ENCODE measurements at places on chromosomes 2 and 18. TPM values are rescaled to one million over a fixed set of nuclear protein-coding genes. Genes with fewer than 3 reads are reported as not detected.
A peak's percentile ranks its signal among the peaks of the same experiment; 100 is the strongest.

DNA sequence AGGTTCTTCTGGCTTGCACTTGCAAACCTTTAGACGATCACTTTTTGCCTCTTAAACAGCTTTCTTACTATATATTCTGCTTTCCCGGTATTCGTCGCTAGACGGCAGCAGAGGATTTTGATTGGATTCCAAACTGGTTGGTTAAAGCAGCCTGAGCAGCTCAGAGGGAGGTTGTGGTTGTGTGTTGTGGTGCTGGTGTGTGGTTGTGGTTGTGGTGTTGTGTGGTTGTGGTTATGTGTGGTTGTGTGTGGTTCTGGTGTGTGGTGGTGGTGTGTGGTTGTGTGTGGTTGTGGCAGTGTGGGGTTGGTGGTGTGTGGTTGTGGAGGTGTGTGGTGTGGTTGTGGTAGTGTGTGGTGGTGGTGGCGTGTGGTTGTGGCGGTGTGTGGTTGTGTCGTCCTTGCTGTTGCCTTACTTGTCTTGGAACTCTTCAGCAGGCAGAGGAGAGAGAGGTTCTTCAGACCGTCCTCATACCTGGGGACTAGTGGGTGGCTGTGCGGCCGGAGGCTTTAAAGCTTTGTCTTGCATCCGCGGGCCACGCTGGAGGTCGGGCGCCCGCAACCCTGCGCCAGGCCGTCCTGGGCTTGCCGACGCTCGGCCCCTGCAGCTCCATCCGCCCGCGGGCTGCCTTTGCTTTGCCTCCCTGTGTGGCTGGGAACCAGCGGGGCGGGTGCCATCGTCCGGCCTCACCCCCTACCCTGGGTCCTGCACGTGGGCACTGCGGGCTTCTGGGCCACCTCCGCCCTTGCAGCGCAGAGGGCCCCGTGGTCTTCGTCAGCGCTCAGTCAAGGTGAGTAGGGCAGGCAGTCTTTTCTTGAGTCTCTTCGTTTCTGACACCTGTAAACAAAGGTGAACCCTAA is 190.8 kb downstream of the ARHGAP28 start:
- H3K4me3 ChIP-seq: no peak overlapping the region
- DNase-seq: peak; percentile 89
- H3K27ac ChIP-seq: no peak overlapping the region
- no peaks in the 10 kb centered on the region for H3K36me3 ChIP-seq
- H3K4me1 ChIP-seq: no peaks in the 10 kb centered on the region

DNA sequence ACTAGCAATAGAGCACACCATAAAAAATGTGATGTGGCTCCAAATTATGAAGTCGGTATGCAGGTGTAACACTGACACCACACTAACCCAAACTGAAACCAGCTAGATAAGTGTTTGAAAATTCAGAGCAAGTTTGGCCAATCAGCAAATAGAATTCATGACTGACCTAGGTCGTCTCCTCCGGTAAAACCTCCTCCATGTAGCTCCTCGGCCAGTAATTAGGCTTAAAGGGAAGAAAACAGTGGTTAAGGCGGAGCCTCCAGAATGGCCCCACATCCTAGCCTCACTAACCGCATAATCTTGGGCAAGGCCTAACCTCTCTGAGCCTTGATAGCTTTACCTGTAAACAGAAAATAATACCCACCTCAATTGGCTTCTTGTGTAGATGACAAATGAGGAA is 30.1 kb downstream of the C1D start:
- DNase-seq: no peak
- H3K27ac ChIP-seq: no peak overlapping the region
- H3K27me3 ChIP-seq: no peaks in the 10 kb centered on the region
- H3K4me1 ChIP-seq: peaks cover 13% of the 10 kb centered on the region

GRCh38 chr2:101823347-101823791 is 125.9 kb downstream of the MAP4K4 start:
- H3K4me1 ChIP-seq: peaks cover 71% of the 10 kb centered on the region
- H3K4me3 ChIP-seq: no peak overlapping the region
- no peaks in the 10 kb centered on the region for H3K27me3 ChIP-seq
- H3K27ac ChIP-seq: peak overlapping the region; percentile 78

DNA sequence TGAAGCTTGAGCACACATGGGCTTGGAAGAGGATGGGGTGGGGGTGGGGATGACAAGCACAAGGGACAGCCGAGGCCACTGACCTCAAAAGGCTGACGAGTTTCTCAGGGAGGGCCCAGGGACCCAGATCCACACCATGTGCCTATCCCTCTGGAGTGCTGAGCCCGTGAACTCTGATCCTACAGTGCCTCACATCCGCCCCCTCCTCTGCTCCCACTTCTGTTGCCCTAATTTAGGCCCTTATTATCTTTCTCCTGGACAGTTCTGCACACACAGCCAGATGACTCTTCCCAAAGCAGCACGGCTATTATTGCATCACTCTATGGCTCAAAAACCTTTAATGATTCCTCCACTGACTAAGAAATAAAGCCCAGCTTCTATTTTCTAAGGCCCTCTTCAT is 24.8 kb downstream of the CYRIA start:
- no peaks in the 10 kb centered on the region for H3K27me3 ChIP-seq
- no peak overlapping the region for H3K4me3 ChIP-seq
- no peak for DNase-seq
- H3K27ac ChIP-seq: no peak overlapping the region
- H3K4me1 ChIP-seq: no peaks in the 10 kb centered on the region

DNA sequence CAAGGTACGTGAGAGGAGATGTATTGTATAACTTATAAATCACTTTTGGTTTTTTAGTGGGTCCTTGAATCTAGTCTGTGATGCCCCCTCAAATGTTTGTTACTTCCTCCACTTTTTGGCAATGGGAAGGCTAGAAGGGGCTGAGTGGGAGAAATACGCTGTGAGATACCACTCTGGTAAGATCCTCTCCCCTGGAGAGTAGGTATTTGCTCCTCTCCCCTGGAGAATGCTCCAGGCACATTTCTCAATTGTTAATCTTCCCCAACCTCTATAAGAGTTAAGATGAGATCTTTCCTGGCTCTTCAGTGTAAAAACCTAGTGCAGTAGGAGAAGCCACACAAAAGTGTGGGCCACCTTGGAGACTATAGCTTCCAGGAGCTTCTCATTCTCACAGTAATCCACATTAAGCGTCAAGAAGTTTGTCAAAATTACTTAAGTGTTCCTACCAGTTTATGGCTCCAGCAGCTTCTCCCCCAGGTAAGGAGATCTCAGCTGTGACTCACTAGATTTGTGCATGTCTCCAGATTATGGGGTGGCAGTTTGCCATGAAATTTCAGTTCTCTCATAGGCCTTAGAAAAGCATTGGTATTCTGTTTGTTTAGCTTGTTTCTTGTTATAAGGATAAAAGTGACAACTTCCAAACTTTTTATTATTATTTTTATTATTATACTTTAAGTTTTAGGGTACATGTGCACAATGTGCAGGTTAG is 182.6 kb downstream of the FSIP2 start:
- no peaks in the 10 kb centered on the region for H3K27me3 ChIP-seq
- H3K4me1 ChIP-seq: peaks cover 10% of the 10 kb centered on the region
- no peak overlapping the region for H3K4me3 ChIP-seq
- H3K36me3 ChIP-seq: no peaks in the 10 kb centered on the region
- DNase-seq: peak; percentile 60

- H3K27me3 ChIP-seq: no peaks in the 10 kb centered on the region
- H3K36me3 ChIP-seq: no peaks in the 10 kb centered on the region
- no peak overlapping the region for H3K4me3 ChIP-seq
- no peak overlapping the region for H3K27ac ChIP-seq
- no peak for DNase-seq
- no peaks in the 10 kb centered on the region for H3K4me1 ChIP-seq
These were observed 909.0 kb upstream of the LRRTM1 start for GRCh38 chr2:81213598-81213997.

- no peaks in the 10 kb centered on the region for H3K27me3 ChIP-seq
- no peaks in the 10 kb centered on the region for H3K4me1 ChIP-seq
- DNase-seq: no peak
- H3K4me3 ChIP-seq: no peak overlapping the region
- H3K27ac ChIP-seq: no peak overlapping the region
- H3K36me3 ChIP-seq: no peaks in the 10 kb centered on the region
These were observed 90.8 kb downstream of the STRADB start for GRCh38 chr2:201542291-201542690.

DNA sequence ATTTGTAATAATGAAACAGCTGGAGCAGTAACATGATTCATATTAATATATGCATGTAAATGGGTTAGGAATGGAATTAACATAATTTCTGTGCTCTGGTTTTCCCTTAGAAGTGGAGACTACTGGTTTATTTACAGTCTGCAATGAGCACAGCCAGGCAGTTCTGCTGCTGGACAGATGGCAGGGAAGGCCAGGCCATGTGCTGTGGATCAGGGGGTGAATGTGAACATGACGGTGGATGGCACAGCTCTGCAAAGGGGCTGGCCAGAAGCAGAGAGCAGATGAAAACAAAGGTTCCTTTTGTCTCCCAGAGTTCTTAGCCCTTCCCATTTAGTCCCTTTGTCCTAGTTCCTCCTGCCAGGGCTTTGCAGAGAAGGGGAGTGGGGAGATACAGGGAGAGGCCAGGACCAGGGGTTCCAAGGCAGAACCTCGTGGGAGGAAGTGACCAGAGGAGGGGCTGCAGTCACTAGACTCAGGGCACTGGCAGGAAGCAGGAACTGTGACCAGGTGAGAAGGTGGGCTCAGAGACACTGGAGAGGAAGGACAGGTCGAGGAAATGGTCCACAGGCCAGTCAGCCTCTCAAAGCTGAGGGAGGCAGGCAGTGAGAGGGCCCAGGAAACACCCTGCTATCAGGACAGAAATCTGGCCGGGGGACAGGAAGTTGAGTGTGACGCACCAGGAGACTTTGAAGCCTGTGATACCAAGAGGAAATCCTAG is 112.9 kb upstream of the ATP8B1 start:
- H3K4me3 ChIP-seq: no peak overlapping the region
- H3K27ac ChIP-seq: no peak overlapping the region
- H3K36me3 ChIP-seq: no peaks in the 10 kb centered on the region
- no peaks in the 10 kb centered on the region for H3K27me3 ChIP-seq
- H3K4me1 ChIP-seq: no peaks in the 10 kb centered on the region

DNA sequence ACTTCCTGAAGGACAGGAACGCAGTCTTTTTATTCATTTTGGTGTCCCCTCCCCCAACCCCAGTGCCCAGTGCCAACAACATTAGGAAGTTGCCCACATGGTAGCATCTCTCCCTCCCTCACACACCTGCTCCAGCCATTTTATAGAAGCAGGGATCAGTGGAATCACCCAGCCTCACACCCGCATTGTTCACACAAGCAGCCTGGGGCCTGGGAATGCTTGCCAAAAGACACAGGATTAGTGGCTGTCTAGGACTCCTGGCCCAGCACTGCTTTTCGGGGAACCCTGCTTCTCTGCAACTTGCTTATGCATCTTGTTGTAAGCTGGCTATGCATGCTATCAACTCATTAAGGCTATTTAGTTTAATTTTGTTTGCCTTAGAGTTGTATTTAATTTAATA is 17.9 kb downstream of the TMEM37 start:
- peaks cover 85% of the 10 kb centered on the region for H3K27me3 ChIP-seq
- H3K36me3 ChIP-seq: no peaks in the 10 kb centered on the region
- no peaks in the 10 kb centered on the region for H3K4me1 ChIP-seq
- no peak overlapping the region for H3K27ac ChIP-seq

GRCh38 chr2:239668651-239669050 is 267.8 kb upstream of the HDAC4 start:
- no peak overlapping the region for H3K27ac ChIP-seq
- no peaks in the 10 kb centered on the region for H3K4me1 ChIP-seq
- no peak overlapping the region for H3K4me3 ChIP-seq
- peaks cover 51% of the 10 kb centered on the region for H3K27me3 ChIP-seq
- DNase-seq: no peak
- no peaks in the 10 kb centered on the region for H3K36me3 ChIP-seq

- H3K27me3 ChIP-seq: no peaks in the 10 kb centered on the region
- H3K4me3 ChIP-seq: no peak overlapping the region
- no peak overlapping the region for H3K27ac ChIP-seq
- peaks cover 6% of the 10 kb centered on the region for H3K4me1 ChIP-seq
- no peak for DNase-seq
These were observed 210.4 kb upstream of the CXCR4 start for GRCh38 chr2:136328207-136328795.

- H3K27me3 ChIP-seq: peaks cover 24% of the 10 kb centered on the region
- no peak for DNase-seq
- no peaks in the 10 kb centered on the region for H3K4me1 ChIP-seq
- H3K4me3 ChIP-seq: no peak overlapping the region
These were observed 311.2 kb upstream of the PKDCC start for GRCh38 chr2:41736586-41736985.

- no peaks in the 10 kb centered on the region for H3K4me1 ChIP-seq
- peak overlapping the region; percentile 59 for H3K4me3 ChIP-seq
- no peaks in the 10 kb centered on the region for H3K27me3 ChIP-seq
- H3K27ac ChIP-seq: no peak overlapping the region
- DNase-seq: no peak
- H3K36me3 ChIP-seq: no peaks in the 10 kb centered on the region
These were observed 42.0 kb upstream of the EDAR start for GRCh38 chr2:109030870-109031475.

- DNase-seq: no peak
- H3K4me3 ChIP-seq: no peak overlapping the region
- H3K4me1 ChIP-seq: no peaks in the 10 kb centered on the region
- no peak overlapping the region for H3K27ac ChIP-seq
- no peaks in the 10 kb centered on the region for H3K36me3 ChIP-seq
These were observed 445.8 kb upstream of the RAB12 start for GRCh38 chr18:8163286-8163959.

- H3K27me3 ChIP-seq: peaks cover 8% of the 10 kb centered on the region
- H3K4me3 ChIP-seq: no peak overlapping the region
- DNase-seq: no peak
- H3K36me3 ChIP-seq: no peaks in the 10 kb centered on the region
- no peak overlapping the region for H3K27ac ChIP-seq
These were observed 29.3 kb downstream of the PDE11A start for GRCh38 chr2:178043266-178043665.

DNA sequence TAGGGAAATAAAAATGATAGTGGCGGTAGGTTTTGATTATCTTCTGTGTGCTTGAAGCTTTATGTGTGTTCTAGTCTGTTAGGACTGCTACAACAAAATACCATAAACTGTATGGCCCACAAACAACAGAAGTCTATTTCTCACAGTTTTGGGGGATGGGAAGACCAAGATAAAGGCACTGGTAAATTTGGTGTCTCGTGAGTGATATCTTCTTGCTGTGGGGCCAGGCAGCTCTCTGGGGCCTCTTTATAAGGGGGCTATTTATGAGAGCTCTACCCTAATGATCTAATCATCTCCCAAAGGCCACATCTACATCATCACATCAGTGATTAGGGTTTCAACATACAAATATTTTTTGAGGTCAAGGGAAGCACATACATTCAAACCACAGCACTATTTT is 86.8 kb upstream of the SPHKAP start:
- peaks cover 8% of the 10 kb centered on the region for H3K27me3 ChIP-seq
- H3K27ac ChIP-seq: no peak overlapping the region
- H3K4me3 ChIP-seq: no peak overlapping the region
- no peaks in the 10 kb centered on the region for H3K4me1 ChIP-seq
- no peaks in the 10 kb centered on the region for H3K36me3 ChIP-seq

- H3K4me3 ChIP-seq: no peak overlapping the region
- no peak overlapping the region for H3K27ac ChIP-seq
- 0 out of 2 replicates have a peak, but pooled peaks cover 7% of the 10 kb centered on the region for H3K27me3 ChIP-seq
- no peaks in the 10 kb centered on the region for H3K36me3 ChIP-seq
These were observed 591 bp downstream of the C2orf80 start for GRCh38 chr2:208189069-208189809.

RGPD3 gene
- 0.04 TPM for total RNA-seq

TDRD15 gene
- not detected for total RNA-seq

SAP130 gene
- 11.1 TPM for total RNA-seq

STARD6 gene
- not detected for total RNA-seq

ARHGAP15 gene
- total RNA-seq: not detected

CCDC148 gene
- 0.46 TPM for total RNA-seq

LYPD6 gene
- total RNA-seq: 2.4 TPM

SMAD4 gene
- total RNA-seq: 19.7 TPM

BARD1 gene
- 30.5 TPM for total RNA-seq

KLHL14 gene
- total RNA-seq: not detected

PRSS56 gene
- not detected for total RNA-seq

CCDC141 gene
- 0.40 TPM for total RNA-seq

CXCR4 gene
- 2.1 TPM for total RNA-seq

POTEF gene
- not detected for total RNA-seq

LRP1B gene
- total RNA-seq: 0.06 TPM
